ENCODE measurements at places on chromosomes 4 and X.

GRCh38 chrX:91435395-91435794 lies 756 bp downstream of the PABPC5 start:
- no peak for DNase-seq

DNA sequence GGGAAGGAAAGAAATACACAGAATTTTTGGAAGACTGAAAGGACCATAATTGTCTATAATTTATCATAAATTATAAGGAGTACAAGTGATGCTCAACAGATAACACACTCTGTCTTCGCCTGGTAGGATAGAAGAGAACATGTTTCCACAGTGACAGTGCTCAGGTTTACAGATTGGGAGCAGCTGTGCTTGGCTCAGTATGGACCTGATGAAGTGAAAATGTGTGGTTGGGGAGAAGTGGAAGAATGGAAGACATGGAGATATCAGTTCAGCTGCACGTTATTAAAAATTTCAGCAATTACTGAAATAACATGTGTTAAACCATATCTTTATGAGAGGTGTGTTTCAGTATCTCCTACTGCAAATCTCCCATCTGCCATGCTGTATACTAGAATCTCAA lies 90.6 kb downstream of the TLL1 start:
- no peak for DNase-seq

DNA sequence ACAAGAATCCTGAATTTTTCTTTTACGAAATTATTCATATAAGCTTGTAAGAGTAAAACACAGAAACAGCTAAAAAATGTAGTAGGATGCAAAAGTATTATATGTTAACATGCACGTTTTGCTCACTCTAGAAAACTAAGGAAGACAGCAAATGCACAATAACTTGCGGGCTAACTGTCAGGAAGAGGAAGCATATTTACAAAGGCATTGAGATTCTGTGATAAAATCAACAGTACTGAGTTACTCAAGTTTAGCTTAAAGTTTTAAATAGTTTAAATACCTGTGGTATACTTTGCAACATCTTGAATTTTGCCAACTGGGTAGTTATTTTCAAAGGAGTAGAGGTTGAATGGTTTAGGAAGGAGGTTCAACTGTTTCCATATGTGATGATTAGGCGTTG lies 37.0 kb downstream of the SH2D1A start:
- DNase-seq = no peak

GRCh38 chr4:31088600-31089230 lies 368.5 kb downstream of the PCDH7 start:
- DNase-seq = no peak

DNA sequence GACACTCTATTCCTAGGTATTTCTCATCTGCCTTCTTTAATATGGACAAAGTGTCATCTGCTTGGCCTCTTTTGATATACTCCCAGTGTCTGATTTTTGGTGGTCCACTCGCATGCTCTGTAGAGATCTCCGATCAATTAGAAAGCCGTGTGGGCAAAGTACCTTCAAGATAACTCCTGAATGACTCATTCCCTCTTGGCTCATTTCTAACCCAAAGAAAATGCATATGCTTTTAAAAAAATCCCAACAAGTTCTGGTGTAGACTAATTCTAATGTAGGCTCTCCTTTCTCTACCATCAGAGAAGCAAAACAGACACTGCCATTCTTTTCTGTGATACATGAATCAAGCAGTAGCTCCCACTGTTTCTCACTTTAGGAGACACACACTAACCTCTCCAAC lies 714.9 kb upstream of the ADGRL3 start:
- no peak for DNase-seq

GRCh38 chrX:155070663-155070974 lies 317 bp downstream of the CMC4 start:
- no peak for DNase-seq

DNA sequence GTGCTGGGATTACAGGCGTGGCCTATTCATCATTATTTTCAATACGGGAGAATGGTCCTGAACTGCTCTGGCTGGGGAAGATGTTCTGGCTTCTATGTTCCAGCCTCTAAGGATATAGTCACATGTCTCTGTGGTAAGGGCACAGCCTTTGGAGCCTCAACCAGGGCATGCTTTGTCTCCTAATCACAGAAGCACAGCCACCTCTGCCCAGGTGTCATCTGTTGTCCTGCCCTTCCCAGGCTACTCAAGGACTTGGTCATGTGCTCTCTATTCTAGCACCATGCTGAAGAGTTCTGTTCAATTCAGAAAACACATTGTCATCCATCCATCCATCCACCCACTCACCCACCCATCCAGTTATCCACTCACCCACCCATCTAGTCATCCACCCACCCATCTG lies 29.5 kb downstream of the ASMTL start:
- no peak for DNase-seq

GRCh38 chrX:31260351-31260750 lies 188.5 kb upstream of the FTHL17 start:
- no peak for DNase-seq

DNA sequence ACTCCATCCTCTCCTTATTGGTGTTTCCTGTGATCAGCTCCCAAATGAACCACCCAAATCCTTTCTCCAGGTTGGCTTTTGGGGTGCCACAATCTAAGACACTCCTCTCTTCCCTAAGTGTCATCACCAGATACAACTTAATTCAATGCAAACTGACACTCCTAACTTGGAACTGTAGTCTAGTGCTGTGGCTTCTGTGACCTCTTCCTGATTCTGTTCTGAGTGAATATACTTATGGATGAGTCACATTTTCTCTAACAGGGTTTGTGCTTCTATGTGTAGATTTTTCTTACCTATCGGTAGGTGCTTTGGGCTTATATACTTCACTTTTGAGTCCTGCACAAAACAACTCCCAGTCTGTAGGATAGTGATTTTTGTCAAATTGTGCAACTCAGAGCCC lies 141.3 kb upstream of the MAOA start:
- DNase-seq = no peak

DNA sequence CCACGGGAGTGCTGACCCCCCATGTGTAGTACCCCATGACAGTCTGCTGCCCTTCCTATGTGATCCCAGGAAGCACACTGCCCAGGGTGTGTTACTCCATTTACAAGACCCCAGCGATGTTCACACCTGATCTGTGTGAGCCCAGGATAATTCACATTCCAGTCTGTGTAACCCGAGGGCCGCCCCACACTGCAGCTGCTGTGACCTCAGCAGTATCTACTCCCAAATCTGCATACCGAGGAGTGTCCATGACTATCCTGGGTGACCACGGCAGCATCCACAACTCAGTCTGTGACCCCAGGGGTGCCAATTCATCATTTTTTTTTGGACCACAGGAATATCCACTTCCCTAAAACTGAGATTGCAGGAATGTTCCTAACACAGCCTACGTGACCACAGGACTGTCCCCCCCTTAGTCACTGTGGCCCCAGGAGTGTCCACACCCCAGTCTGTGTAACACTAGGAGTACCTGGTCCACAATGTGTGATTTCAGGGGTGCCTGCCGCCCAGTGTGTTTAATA lies 7.8 kb upstream of the GLOD5 start:
- DNase-seq = no peak

- DNase-seq = no peak
These were observed 648 bp upstream of the SCD5 start for GRCh38 chr4:82799006-82799881.

GRCh38 chr4:184434501-184435066 lies 39.8 kb downstream of the IRF2 start:
- DNase-seq = no peak

DNA sequence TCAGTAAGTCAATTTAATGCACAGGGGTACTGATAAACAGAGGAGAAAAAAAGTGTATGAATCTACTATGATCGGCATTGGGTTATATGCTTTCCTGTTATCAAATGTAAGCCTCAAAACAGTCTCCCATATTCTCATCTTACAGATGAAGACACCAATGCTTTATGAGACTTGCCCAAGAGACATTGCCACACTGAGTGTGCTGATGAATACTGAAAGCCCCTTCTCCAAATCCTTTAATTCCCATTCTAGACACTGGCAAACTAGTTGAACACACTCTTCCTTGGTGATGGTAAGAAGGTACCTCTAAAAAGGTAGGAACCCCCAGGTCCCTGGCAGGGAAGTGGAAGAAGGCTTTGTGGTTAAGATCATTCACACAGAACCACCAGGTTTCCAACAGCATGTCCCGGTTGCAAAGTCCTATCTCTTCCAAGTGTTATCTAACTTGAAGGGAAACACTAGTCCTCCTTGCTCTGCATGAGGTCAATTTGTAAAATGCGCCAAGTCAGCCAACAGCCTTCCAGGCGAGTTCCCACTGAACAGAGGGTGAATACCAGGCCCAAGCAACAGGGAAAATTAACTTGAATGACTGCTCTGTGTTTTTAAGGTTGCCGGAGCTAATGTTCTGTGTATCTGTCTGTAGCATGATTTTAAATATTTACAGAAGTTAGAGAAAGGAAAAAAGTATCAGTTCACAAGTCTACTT lies 5.1 kb downstream of the SETD7 start:
- DNase-seq = no peak

GRCh38 chrX:155071694-155072280 lies 479 bp downstream of the BRCC3 start:
- DNase-seq = no peak

DNA sequence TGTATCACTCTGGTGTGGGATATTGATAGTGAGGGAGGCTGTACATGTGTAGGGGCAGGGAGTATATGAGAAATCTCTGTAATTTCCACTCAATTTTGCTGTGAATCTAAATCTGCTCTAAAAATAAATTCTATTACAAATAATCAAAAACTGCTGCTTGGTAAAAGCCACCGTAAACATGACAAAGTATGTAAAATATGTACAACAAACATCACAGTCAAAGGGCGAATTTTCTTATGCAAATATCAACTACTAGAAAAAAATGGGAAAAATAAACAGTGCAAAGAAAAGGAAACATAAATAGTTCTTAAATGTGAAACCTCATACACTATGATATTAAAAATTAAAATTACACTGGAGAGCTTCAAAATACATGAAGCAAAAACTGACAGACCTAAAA lies 105.1 kb upstream of the DCLK2 start:
- DNase-seq = no peak

DNA sequence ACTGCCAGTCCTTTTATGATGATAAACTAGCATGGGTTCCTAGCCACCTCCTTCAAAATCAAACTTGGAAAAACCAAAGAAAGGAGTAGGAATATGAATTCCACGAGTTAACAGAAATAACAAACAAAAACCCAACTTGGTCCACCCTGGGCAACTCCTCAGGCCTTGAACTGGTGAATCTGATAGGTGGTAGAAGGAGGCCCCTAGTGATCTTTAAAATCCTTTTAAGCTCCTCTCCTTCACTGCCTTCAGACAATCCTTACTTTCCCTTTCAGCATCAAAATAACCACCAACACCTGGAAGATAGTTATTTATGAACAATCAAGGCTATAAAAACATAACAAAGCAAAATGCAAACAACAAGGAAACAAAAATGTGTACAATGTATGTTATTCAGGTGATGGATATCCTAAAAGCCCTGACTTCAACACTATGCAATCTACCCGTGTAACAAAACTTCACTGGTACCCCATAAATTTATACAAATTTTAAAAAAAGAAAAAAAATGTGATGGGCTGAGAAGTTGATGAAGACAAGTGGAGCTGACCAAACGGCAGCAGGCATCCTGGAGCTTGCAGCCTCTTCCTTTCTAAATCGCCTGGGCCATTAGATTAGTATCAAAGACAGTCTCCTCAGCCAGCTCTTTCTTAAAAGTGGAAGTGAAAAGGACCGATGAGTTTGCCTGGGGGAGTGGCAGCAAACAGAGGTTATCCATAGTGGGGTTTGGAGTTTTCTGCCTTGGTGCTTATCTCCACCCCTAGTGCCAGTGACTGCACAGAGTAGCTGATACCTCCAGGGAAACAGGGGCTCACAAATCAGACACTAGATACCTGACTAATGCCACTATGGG lies 179.6 kb downstream of the TMA16 start:
- no peak for DNase-seq

- peak; percentile 10 for DNase-seq
These were observed 17.1 kb upstream of the MAP7D3 start for GRCh38 chrX:136268051-136269048.

GRCh38 chrX:53190363-53190960 lies 34.5 kb downstream of the KDM5C start:
- DNase-seq = no peak

DNA sequence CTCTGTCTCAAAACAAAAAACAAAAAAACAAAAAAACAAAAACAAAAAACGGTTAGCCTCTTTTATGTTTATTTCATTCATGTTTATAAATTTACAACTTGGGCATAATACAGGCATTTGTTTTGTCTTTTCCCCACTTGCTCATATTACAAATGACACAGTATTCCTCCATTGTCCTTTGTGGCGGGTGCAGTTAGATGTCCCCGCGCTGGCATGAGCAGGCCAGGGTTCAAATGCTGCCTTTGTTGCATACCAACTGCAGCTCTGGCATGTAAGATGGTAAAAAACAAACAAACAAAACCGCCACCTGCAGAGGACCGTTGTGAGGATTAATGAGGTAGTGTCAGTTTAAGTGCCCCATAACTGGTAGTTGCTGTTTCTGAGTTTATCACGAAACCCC lies 16.1 kb upstream of the HPF1 start:
- no peak for DNase-seq

GRCh38 chr4:40395166-40395900 lies 60.2 kb downstream of the CHRNA9 start:
- DNase-seq = no peak

DNA sequence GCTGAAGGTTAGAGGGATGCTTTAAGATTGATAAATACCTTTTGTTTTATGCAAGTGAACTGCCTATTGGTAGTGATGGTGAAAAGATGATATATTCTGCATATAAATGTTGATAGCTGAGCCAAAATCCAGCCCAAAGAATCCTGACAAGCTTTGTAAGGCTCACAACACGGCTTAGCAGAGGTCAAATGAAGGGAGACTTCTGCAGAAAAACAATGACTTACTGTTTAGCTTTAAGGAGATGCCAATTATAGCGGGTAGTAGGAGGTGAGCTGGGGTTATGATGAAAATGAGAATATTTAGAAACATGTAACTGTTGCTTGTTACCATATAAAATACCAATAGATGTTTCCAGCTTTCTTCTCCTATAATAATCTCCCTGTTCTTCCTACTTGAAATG lies 97.1 kb downstream of the AFF1 start:
- no peak for DNase-seq

DNA sequence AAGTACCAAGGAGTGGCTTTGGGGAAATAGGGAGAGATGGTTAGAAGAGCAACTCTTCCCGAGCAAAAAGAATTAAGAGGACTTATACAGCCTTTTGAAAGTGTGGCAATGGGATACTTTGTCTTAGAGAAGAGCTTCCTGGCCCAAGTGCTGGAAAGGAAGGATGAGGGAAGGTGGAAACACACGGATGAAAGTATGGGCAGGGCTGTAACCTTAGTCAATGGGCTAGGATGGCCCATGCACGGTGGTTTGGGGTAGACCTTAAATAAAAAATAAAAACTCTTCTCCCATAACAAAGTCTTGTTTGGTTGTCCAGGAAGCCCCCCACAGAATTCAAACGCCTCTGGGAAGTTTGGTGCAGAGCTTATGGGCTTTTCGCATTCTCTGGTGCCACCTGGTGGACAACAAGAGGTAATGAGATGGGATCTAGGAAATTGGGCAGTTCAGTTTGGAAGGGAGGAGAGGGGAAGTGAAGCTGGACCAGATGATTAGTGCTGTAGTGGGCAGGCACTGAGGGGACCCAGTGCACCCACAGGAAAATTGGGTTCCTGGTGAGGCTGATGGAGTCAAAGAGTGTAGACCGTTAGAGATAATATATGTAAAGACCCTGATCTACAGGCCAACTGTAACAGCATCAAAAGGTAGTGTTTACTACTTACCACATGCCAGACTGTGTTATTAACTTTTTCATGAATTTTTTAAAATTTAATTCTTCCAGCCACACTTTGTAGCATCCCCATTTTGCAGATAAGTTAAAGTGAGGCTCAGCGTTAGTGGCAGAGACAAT lies 13.8 kb upstream of the ENOX2 start:
- no peak for DNase-seq

GRCh38 chr4:158535130-158535614 lies 13.5 kb downstream of the RXFP1 start:
- no peak for DNase-seq
